AG08396 (cell line): ENCODE measurements at places on chromosomes 2 and 18.

GRCh38 chr2:8215159-8215863 is 466.5 kb upstream of the ID2 start:
- no peak for DNase-seq

DNA sequence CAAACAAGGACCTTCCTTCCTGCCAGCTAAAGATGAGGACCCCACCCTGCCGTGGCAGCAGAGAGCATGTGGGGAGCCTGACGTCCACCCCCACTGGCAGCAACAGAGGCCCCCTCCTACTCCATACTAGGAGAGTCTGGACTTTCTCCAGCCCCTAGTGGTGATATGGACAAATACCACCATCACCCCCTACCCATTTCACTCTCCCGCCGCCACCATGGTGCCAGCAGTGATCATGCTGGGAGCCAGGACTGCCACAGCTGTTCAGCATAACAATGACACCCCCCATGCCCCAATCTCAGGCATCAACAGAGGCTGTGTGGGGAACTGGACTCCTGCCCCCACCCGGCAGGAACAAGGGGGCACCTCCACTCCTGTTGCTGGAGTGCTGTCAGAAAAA is 42.7 kb upstream of the ATP9B start:
- DNase-seq: no peak

DNA sequence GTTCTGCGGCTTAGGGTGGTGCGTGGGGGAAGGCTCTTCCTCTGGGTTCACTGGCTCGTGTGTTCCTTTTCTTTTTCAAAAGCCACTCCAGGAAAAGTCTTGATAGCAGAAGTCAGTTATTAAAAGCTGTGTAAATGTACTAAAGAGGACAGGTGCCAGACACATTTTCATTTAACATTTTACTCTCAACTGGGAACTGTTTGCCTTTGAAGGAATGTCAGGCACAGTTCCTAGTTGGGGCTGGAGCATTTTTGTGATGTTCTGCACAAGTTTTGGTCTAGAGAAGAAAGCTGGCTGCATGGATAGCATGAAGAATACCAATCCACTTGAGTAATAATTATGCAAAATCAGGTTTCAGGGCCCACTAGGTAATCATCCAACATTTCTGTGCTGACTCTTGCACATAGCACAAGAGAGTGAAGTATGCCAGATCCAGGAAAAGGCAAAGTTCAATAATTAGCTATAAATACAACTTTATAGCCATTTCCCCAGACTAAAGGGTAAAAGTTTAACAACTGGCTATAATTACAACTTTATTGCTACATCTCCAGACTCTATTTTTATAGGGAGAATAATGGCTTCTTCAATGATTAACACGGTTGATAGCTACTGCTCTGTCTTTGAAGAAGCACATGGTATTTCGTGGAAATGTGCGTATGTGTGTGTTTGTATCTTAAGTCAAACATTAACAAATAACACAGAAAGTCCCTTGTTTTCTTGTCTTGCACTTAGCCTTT is 16.2 kb downstream of the SCYGR8 start:
- DNase-seq: no peak

- no peak for DNase-seq
Measured at GRCh38 chr2:216113572-216113971, 4.4 kb downstream of the XRCC5 start.

DNA sequence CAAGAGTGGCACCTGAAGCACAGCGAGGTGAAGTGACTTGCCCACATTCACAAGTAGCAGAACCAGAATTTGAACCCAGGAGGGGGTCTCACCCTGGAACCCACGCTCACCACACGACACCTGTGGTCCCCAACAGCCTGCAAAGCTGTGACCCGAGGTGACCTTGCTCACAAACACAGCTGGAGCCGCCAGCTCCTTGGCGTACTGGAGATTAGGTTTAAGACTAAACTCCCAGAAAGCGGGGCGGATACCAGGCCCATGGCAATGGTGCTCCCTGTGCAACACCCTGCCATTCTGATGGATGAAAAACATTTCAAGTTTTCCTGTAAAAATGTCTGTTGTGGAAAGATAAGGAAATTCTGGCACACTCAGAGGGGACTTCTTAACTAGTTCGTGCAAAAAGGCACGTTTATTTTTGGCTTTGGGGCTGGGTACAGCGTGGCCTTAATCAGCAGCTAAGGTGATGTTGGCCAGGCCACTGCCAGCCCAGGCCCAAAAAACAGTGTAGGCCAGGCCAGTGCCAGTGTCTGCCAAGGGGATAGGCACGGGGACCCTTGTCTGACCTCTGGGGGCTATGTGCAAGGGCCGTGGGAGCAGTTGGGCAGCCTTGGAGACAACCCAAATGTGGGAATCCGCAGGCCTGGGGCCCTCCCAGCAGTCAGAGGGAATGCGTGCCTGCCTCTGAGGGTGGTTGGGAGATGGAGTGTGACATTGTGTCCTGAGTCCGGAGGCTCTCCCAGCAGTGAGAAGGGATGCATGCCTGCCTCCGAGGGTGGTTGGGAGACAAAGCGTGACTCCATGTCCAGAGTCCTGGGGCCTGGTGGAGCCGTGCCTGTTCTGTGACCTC is 185.0 kb upstream of the HS6ST1 start:
- no peak for DNase-seq

GRCh38 chr18:3577281-3577855 is 127.4 kb downstream of the TGIF1 start:
- no peak for DNase-seq

GRCh38 chr2:203659331-203660049 is 46.9 kb upstream of the CD28 start:
- DNase-seq: no peak

- DNase-seq: no peak
Measured at GRCh38 chr2:240225131-240225530, 84.7 kb upstream of the OTOS start.

- DNase-seq: no peak
Measured at GRCh38 chr18:13578400-13578799, 148.0 kb downstream of the FAM210A start.

- DNase-seq: no peak
Measured at GRCh38 chr18:75107196-75107930, 101.6 kb downstream of the PTGR3 start.

DNA sequence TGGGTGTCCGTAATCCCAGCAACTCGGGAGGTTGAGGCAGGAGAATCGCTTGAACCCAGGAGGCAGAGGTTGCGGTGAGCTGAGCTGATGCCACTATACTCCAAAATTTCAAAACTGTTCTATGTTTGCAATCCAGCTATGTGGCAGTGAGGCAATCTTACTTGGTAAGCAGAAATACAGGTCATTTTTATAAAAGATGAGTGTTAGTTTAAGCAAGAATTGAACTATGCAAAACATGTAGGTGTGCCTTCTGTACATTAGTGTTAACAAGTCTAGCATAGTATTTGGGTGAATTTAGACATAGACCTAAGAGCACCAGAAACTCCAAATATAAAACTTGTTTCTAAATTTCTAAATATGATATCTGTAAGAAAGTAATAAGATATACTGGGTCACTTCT is 7.2 kb downstream of the DSC1 start:
- no peak for DNase-seq
